ENCODE measurements at places on chromosomes 2 and 18. TPM values are rescaled to one million over a fixed set of nuclear protein-coding genes. Genes with fewer than 3 reads are reported as not detected.

GRCh38 chr2:33588232-33588631, 10.9 kb downstream of the FAM98A start:
- no peak for DNase-seq

Gene SLC9A4
- not detected for total RNA-seq

DNA sequence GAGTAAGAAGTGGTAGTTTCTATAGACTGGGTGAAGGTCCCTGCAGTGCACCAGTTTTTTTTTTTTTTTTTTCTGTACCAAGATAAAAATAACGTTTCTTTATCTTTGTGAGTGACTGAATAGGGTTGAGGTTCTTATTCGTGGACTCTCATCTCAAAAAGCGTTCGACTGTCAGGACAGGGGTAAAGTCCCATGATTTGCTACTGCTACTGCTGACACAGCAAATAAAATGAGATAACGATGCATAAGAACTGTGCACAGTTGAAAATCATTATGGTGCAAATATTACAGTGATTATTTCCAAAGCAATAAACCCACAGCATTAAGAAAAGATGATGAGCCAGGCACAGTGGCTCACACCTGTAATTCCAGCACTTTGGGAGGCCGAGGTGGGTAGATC, 482.0 kb upstream of the CHST9 start:
- DNase-seq: no peak

Gene ACYP2
- total RNA-seq: 12.0 TPM

DNA sequence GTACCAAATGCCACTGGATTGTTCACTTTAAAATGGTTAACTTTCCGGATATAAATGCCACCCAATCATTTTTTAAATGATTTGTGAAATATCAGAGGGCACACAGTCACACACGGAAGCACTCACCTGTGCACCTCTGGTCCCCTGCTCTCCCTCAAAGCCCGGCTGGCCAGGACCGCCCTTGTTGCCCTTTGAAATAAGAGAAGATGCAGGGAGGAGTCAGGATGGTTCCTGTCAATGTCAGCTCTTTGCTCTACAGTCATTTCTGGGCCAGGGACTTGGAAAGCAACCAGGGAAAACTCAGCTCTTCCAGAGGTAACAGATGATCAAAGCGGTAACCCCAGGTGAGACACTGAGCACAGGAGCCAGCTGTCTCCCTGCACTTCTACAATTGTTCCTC, 60.7 kb downstream of the COL6A3 start:
- DNase-seq: no peak

Gene NRP2
- total RNA-seq: 108 TPM

Gene CERKL
- total RNA-seq: not detected

GRCh38 chr2:43356774-43357173, 130.4 kb upstream of the ZFP36L2 start:
- no peak for DNase-seq

Gene ACADL
- total RNA-seq: not detected

DNA sequence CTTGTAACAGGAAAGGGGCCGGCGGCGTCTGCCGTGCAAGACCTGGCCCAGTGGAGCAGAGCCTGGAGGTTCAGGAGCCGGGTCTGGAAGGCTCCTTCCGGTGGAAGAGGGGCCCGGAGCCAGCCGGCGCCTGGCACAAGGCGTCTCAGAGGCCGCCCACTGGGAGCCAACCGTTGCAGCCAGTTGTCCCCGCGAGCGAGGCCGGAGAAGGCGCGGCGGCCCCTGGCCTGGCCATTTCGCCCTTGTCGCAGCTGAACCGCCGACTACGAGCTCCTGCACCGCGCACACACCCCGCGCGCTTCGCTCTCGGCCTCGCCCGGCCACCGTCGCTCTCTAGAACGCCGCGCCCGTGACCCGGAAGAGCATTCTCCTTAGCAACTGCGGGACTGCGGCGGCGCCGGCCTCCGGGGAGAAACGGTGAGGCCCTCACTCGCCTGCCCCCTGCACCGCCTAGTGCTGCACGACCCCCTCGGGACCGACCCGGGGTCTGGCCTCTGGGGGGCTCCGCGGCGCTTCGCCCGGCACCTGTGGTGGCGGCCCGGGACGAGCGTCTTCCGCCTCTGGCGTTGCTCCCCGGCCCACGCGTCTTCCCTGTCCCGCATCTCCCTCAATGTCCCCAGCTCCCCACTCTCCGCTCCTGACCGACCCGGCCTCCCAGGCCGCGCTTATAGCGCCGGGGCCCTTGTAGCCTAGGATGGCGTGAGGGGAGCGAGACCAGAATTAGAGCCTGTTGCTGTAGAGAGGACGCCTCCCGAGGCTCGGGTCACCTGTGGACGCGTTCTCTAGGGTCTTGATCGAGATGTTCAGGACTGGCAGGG, at the start of gene DIS3L2:
DIS3L2 (plus strand) TSS at position 365 of the 818 bp plus-strand sequence. CDS start 53,215 bp downstream, outside the sequence.
- DNase-seq: peak; percentile 87

GRCh38 chr2:118784860-118785259, 62.6 kb downstream of the EN1 start:
- no peak for DNase-seq

DNA sequence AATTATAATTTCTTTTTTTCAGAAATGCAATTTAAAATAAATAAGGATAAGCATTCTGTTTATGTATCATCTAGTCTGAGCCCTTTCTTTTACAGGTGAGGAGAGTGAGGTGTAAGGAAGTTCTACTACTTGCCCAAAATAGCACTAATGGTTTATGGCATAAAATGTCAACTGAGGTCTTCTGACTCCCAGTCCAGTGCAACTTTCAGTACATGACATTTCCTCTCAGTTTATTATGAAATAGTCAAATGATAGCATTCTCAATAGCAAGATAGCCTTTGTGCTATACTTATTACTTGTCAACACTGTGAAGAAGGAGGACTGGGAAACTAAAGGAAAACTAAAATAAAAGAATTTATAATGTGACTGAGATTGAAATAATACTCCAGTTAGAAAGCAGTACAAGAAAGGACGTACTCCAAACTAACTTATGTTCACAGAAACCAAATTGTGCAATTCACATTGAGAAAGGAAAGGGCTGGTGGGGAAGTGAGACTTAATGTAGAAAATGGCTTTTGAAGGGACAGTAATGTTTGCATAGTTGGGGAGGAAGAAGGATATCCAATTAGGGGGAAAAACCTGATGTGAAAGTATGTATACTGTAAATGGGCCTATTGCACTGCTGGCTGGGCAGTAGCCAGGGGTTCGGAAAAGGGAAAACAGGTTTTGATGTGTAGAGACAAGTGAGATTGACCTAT, 166.7 kb upstream of the ZEB2 start:
- no peak for DNase-seq

DNA sequence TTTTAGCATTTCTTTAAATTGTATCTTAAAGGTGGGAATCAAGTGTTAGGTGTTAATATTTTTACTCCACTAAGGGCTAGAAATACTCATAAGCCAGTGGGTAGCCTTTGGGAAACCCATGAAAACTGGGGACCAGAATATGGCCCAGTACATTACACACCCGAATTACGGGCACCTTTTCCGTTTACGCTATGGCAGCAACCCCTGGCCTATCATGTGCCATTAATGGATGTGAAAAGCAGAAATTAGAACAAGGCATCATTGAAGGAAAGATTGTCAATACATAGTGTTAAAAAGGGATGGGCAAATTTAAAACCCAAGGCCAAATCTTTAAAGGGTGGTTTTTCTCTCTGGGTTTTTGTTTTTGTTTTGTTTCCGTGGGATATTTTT, 781 bp downstream of the FARP2 start:
- DNase-seq: no peak

GRCh38 chr2:160388464-160389263, 104.9 kb downstream of the RBMS1 start:
- no peak for DNase-seq

GRCh38 chr2:208999911-209000310, 423.9 kb upstream of the MAP2 start:
- no peak for DNase-seq

- no peak for DNase-seq
Observed at GRCh38 chr2:47243596-47244323, 88.7 kb upstream of the STPG4 start.

Gene SP5
- total RNA-seq: 2.6 TPM

DNA sequence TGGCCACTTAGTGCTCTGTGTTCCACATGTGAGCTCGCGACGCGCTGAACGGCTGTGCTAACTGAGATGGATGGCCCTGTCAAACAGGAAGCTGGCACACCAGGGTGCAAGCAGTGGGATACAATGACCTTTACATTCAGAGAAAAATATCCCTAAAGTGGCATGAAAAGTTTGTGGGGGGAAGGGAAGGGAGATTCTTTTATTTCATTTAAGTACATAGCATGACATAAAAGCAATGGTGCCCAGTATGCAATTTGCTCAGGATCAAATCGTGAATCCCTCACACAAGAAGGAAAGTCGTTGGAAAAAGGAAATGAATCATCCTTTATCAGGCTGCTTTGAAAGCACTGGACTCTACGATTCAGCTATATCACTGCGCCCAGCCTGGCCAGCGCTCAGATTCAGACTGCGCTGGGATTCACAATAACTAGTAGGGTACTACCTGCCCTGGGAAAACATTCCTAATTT, 26.0 kb downstream of the SATB2 start:
- DNase-seq: peak; percentile 67

Gene DLGAP1
- total RNA-seq: 0.27 TPM

Gene KCNJ13
- not detected for total RNA-seq

DNA sequence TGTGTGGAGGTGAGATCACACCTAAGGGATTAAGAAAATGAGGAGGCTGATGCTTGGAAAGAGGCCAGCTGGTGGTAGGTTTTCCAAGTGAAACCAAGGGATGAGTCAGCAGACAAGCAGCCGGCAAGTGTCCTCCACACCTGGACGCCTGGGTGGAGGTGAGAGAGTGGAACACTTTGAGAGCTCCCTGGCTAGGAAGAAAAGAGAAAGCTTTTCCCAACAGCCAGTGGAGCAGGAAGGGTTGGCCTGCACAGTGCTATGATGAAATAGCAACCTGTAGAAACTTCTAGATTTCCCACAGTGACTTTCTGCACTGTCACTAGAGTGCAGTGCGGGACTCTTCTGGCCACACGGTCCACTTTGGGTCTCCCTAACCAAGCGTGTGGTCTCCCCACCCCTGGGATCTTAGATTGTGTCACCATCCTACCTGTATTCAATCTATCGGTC, 19.6 kb upstream of the IL37 start:
- DNase-seq: peak; percentile 25

DNA sequence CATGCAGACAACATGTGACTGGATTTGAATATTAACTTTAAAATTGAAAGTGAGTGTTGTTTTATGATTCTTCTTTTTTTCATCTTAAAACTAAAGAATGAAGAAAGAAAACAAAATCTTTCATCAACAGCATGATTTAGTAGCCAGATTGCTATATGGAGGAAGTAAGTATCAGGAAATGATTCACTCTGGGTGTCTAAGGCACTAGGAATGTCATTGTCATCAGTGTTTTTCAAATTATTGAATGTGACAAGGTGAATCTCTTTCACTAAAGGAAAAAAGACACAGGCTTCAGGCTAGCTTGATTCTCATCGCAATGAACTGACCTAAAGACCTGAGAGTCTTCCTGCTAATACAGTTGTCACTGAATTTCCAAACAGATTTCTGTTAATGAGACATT, 430.1 kb downstream of the FBXO15 start:
- DNase-seq: peak; percentile 14

GRCh38 chr2:46170026-46170425, 127.2 kb upstream of the EPAS1 start:
- no peak for DNase-seq

Gene RAB6C
- total RNA-seq: not detected

GRCh38 chr2:176421297-176422050, 152.2 kb downstream of the MTX2 start:
- no peak for DNase-seq

GRCh38 chr2:200353874-200354273, 47.4 kb downstream of the SPATS2L start:
- DNase-seq: no peak

Gene MROH2A
- 0.80 TPM for total RNA-seq

GRCh38 chr2:162890690-162891311, 52.2 kb upstream of the KCNH7 start:
- peak; percentile 25 for DNase-seq

- no peak for DNase-seq
Observed at GRCh38 chr2:86787736-86788135, 3.0 kb downstream of the CD8A start.

GRCh38 chr2:108986916-108987510, 2.0 kb downstream of the EDAR start:
- no peak for DNase-seq

Gene PPM1B
- total RNA-seq: 20.7 TPM

Gene GKN2
- total RNA-seq: not detected

Gene ARHGEF33
- not detected for total RNA-seq

DNA sequence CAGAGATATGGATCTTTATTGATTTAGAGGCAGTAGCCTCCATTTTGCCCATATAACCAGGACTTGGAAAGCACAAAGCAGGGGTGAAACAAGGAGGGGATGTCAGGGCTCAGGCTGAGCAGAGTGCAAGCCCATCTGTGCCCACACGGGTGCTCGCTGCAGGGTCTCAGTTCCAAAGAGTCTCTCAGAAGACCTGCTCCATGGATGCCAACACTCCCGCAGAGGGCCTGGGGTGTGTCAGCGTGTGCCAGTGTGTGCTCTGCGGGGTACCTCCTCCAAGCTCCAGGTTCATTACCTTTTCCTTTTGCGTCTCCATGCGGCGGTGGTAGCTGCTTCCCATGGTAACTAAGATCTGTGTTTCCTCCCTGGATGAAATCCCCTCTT, 107.5 kb downstream of the EIPR1 start:
- no peak for DNase-seq

GRCh38 chr2:42722320-42723190, 41.4 kb downstream of the OXER1 start:
- DNase-seq: peak; percentile 68

DNA sequence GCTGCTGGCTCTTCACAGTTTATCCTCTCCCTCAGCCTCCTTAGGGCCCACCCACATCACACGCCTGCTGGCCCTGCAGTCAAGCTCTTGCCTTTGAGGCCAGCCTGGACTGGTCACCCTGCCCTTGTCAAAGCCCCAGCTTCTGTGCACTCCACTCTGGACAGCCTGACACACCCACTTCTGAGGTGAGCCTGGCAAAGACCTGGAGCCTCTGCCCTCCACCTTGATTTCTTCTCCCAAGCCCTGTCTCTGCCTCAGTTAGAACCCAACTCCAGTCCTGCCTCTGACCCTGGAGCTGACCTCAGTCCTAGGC, 37.0 kb upstream of the TAF1B start:
- no peak for DNase-seq

GRCh38 chr2:129274038-129274415, 705.4 kb upstream of the RAB6C start:
- no peak for DNase-seq

Measured in Daoy (cell line).